ENCODE measurements at places on chromosomes 2 and 18.
A peak's percentile ranks its signal among the peaks of the same experiment; 100 is the strongest.

DNA sequence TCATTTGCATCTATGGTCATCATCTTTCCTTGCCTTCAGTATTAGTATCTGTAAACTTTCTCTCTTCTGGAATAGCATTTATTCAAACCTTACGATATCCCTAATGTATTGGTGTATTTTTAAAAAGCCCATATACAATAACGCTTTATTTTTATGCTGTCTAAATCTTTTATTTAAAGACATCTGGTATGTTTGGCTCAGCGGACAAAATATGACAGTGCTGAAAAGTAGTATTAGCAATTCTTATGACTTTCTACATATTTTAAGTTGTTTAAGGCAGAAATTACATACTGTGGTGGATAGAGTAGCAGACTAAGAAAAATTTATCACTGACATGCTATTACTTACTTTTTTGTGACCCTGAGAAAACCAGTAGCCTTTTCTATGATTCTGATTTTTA, 41.8 kb upstream of the SLC4A10 start:
- no peak for DNase-seq

DNA sequence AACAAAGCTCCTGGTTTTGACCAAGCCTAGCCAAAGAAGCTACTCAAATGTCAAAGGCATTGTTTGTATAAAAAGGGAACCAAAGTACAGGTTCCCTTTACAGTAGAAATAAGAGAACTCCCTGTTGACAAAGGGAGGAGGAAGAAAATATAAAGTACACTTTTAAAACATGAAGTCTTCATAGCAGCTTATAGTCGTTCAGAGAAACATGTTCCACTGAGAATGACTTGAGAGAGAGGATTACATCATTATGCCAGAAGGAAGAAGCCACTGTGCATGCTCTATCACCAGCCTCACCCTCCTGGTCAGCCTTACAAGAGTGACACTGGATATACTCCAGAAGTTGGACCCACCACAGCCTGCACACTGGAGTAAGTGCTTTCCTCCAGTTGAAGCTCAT, 2.5 kb upstream of the DHRS9 start:
- DNase-seq = no peak

- DNase-seq = peak; percentile 89
Measured at GRCh38 chr2:109185821-109186570, 57.0 kb downstream of the SH3RF3 start.

DNA sequence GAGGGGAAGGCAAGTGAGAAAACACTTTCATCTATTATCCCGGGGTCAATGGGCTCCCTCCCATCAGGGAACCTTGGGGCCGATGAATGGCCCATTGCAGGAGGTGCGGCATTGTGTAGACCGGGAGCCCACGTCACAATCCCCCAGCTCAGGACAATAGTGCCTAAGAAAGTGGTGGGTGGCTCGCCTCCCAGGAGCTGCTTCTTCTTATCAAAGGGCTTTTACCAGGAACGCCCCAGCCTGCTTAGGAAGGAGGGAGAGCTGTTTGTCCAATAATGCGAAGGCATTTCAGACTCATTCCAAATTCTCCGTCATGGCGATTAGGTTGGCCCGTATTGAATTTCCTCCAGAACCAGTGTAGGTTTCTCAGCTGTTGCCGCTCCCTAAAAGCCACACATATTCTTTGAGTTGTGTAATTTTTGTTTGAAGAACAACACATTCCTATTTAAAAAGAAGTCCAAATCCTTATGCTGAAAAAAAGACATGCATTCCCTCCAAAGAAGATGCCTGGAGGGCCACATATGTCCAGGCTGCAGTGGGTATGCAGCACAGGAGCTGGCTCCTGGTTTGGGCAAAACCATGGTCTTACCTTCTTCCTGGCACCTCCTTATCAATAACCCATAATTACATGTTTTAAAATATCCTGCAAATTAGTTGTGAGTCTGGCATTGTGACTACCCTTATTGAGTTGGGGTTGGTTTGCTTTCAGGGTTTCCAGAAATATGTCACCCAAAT, 264.7 kb downstream of the MYCN start:
- DNase-seq = no peak

GRCh38 chr2:16604236-16604635, 61.4 kb downstream of the CYRIA start:
- no peak for DNase-seq

DNA sequence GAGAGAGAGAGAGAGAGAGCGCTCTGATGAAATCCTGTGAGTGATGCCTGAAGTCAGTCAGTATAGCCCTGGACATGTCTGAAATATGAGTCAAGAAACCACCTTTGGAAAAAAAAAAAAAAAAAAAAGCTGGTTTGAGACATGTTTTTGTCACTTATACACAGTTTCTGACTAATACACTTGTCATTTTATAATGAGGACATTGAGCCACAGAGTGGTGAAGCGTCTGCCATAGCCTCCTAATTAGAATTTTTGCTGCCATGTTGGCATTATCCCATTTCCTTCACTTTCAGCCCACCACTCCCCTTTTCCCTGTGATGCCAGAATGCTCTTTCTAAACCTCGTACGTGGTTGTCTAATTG, 15.7 kb upstream of the MYO3B start:
- peak; percentile 62 for DNase-seq

- peak; percentile 44 for DNase-seq
Measured at GRCh38 chr18:3262234-3263131, 550 bp downstream of the MYL12B start.

DNA sequence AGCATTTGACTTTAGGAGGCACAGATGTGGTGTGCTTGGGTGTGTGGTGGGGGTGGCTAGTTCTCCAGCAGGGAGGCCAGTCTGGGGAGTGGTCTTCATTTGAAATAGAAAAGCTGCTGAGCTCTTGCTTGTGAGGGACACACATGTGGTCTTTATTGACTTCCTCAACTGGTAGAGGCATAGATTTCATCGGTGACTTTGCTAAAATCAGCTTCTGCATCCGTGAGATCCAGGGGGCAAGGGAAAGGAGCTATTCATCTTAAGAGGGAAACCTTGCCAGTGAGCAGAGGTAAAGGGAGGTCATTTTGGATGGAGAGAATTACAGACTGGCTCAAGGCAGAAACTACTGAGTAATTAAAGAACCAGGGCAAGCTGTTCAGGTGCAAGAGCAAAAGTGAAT, 4.7 kb downstream of the MAPRE3 start:
- DNase-seq = no peak

- DNase-seq = no peak
Measured at GRCh38 chr18:50373561-50374219, 1.2 kb upstream of the SKA1 start.

Measured in amniotic epithelial cell (primary cell).